ENCODE measurements at places on chromosomes 11 and 22. TPM values are rescaled to one million over a fixed set of nuclear protein-coding genes. Genes with fewer than 3 reads are reported as not detected.
A peak's percentile ranks its signal among the peaks of the same experiment; 100 is the strongest.

- no peaks in the 10 kb centered on the region for H3K36me3 ChIP-seq
- peaks cover 44% of the 10 kb centered on the region for H3K4me1 ChIP-seq
- no peak for DNase-seq
- no peak overlapping the region for H3K27ac ChIP-seq
- H3K4me3 ChIP-seq = no peak overlapping the region
Observed at GRCh38 chr11:782264-783174, 5.2 kb upstream of the GATD1 start.

- no peak overlapping the region for H3K27ac ChIP-seq
- DNase-seq = no peak
- no peaks in the 10 kb centered on the region for H3K27me3 ChIP-seq
- no peaks in the 10 kb centered on the region for H3K4me1 ChIP-seq
- no peaks in the 10 kb centered on the region for H3K36me3 ChIP-seq
Observed at GRCh38 chr11:83785942-83786341, 499.8 kb upstream of the CCDC90B start.

- DNase-seq = no peak
- H3K4me3 ChIP-seq = no peak overlapping the region
- H3K27me3 ChIP-seq = no peaks in the 10 kb centered on the region
- no peak overlapping the region for H3K27ac ChIP-seq
- peaks cover 45% of the 10 kb centered on the region for H3K36me3 ChIP-seq
Observed at GRCh38 chr22:26463688-26464087, 19.9 kb downstream of the HPS4 start.

GRCh38 chr11:67448220-67448609, 4.3 kb downstream of the GPR152 start:
- H3K4me3 ChIP-seq = no peak overlapping the region
- H3K4me1 ChIP-seq = peaks cover 32% of the 10 kb centered on the region
- H3K27me3 ChIP-seq = no peaks in the 10 kb centered on the region
- no peak overlapping the region for H3K27ac ChIP-seq

DNA sequence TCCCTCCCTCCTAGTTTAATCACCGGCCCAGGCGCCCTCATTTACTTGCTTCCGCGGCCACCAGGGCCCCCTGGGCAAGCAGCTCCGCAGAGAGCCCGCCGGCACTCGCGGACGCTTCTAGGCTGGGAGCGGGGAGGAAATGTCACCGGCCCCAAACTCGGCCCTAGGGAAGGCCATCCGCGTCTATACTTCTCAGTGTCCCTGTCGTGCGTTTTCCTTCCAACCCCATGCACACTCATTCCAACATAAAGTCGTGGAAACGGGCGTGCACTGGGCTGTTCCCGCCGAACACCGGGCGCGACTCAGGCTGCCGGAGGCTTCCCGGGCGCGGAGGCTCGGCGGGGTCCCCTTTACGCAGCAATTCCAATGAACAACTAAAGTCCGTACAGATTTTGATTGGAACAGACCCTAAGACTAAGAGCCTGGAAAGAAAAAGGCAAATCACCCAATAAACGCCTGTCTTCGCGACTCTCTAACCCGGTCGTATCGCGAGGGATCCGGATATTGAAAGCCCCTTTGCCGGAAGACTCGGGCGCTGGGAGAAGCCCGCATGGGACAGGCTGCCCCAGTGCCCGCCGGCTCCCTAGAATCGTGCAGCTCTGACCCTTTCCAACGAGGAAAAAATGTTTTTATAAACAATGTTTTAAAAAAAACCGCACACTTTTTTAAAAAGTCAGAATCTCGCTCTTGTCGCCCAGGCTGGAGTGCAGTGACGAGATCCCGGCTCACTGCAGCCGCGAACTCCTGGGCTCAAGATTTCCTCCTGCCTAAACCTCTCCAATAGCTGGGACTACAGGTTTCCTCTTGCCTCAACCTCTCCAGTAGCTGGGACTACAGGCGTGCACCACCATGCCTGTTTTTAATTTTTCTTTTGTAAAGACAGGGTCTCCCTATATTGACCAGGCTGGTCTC, 1.3 kb upstream of the BARX2 start:
- peaks cover 93% of the 10 kb centered on the region for H3K27me3 ChIP-seq
- H3K4me3 ChIP-seq = peak overlapping the region; percentile 33
- H3K36me3 ChIP-seq = no peaks in the 10 kb centered on the region

DNA sequence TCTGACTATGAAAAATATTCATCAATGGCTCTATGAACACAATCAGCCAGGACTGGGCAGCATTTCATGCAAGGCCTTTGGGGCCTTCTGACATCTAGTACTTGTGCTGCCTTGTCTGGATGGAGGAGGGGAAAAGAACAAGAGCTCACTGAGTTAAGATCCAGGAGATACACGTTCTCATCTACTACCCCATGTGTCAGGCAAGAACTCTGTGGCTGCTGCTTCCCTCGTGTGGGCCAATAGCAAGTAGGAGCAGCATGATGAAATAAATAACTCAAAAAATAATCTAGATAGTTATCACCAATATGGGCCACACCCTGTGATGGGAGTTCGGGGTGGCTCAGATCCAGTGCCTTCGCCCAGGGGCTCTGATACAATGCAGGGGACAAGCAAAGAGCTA, 7.3 kb downstream of the KCNE3 start:
- peaks cover 67% of the 10 kb centered on the region for H3K4me1 ChIP-seq
- H3K36me3 ChIP-seq = peaks cover 46% of the 10 kb centered on the region
- no peak overlapping the region for H3K4me3 ChIP-seq

DNA sequence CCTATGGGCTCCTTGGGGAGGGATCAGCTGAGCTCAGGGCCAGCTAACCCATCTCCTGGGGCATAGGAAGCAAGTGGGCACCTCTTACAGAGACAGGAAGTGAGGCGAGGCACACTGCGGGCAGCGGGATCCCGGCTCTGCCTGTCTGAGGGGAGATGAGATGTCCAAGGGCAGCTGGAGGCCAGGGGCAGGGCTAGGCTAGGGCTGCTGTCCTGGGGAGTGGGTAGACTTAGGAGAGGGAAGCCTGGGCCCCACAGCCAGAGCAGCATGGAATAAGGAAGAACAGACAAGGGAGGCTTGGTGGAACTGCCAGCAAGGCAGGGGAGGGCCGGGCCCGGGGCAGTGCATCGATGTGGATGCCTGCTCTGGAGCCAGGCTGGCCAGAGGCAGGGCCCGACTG, 76.3 kb downstream of the MORC2 start:
- DNase-seq = peak; percentile 23
- no peaks in the 10 kb centered on the region for H3K27me3 ChIP-seq
- H3K36me3 ChIP-seq = peaks cover 25% of the 10 kb centered on the region
- no peak overlapping the region for H3K4me3 ChIP-seq
- no peak overlapping the region for H3K27ac ChIP-seq

- peaks cover 6% of the 10 kb centered on the region for H3K27me3 ChIP-seq
- peaks cover 21% of the 10 kb centered on the region for H3K36me3 ChIP-seq
- peak overlapping the region; percentile 54 for H3K4me3 ChIP-seq
Observed at GRCh38 chr22:37819105-37819433, 4.1 kb upstream of the GALR3 start.

Gene TRMT112
- 337 TPM for polyA plus RNA-seq

DNA sequence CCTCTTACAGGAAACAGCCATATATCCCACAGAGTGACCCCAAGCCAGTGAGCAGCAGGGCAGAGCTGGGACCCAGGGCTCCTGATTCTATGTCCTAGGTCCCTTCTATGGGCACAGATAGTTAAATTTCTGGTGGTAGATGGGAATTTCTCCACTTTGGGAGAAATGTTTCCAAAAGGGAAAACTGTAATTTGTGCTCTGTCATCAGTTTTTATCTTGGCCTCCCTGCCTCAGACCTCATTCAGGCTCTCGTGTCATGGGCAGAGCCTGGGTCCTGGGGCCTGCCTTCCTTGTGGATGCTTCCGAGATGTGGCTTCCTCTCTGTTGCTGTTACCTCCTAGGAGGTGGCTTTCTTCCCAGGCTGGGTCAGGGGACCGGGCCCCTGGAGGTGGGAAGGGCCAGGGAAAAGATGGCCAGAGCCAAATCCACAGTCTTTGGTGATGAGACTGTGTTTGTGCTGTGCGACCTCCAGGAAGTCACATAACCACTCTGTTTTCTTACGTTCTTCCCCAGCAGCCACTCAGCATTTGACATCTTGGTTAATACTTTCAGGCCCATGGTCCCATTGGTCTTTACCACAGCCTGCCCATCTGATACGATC, 8.6 kb downstream of the LRRC32 start:
- DNase-seq = no peak
- no peak overlapping the region for H3K4me3 ChIP-seq
- H3K27ac ChIP-seq = no peak overlapping the region
- H3K27me3 ChIP-seq = no peaks in the 10 kb centered on the region

GRCh38 chr11:34126959-34127848, 21.8 kb downstream of the NAT10 start:
- no peak for DNase-seq
- no peaks in the 10 kb centered on the region for H3K27me3 ChIP-seq
- H3K27ac ChIP-seq = no peak overlapping the region
- H3K4me1 ChIP-seq = no peaks in the 10 kb centered on the region

DNA sequence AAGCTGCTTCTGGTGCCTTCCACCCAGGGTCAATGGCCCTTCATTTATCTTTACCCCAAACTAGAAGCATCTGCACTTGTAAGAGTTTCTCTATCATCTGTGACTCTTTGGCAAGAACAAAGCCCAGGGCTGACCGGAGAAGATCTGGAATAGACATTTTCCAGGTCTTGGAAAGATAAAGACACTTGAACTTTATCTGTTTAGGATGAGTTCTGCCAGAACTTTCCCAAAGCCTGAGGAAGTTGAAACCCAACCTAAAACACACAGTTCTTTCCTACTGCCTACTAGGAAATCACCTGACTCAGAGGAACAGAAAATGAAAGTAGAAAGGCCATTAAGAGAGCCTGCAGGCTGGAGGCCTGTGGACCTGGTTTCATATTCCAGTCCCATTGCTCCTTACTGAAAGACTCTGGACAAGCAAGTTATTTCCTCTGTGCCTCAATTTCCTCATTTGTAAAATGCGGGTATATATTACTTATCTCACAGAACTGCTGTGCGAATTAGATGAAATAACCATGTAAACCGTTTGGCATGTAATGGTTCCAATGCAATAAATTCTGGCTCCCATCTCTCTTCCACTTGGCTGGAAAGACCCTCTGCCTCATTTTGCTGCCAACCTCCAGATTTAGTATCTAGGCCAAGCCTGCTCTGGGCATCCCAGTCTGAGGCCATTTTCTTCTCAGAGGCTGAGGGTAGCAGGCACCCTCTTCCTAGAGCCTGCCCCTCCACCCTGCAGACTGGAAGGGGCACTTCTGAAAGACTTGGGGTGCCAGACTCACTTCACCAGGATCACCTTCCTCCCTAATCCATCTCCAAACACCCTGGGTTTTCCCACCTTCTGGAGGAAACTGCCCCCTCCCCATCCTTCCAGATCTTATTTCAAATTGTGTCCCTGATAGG, 1.2 kb downstream of the UBE2L6 start:
- H3K4me3 ChIP-seq = peak overlapping the region; percentile 93
- no peaks in the 10 kb centered on the region for H3K27me3 ChIP-seq
- peaks cover 7% of the 10 kb centered on the region for H3K36me3 ChIP-seq
- peak; percentile 59 for DNase-seq

Gene P4HA3
- polyA plus RNA-seq = 0.28 TPM

Gene UPK3A
- polyA plus RNA-seq = not detected

- H3K4me1 ChIP-seq = peaks cover 27% of the 10 kb centered on the region
- H3K27me3 ChIP-seq = no peaks in the 10 kb centered on the region
- peak; percentile 65 for DNase-seq
- no peak overlapping the region for H3K4me3 ChIP-seq
- H3K36me3 ChIP-seq = peaks cover 11% of the 10 kb centered on the region
- H3K27ac ChIP-seq = no peak overlapping the region
Observed at GRCh38 chr11:19919050-19919561, 206.5 kb downstream of the NAV2 start.

DNA sequence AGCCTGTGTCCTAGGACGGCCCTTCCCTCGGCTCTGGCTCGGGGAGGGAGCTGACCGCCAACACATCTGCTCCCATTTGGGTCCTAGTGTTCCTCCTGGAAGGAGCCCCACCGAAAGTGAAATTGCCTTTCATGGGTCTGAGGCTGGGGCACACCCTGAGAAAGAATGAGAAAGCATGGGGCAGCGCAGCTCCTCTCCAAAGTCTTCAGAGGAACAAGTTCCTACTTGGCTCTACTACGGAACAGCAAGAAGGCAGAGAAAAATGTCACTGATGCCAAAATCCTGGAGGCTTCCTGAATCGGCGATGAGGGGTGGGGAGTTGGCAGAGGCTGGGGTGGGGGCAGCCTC, 41.5 kb upstream of the MYEOV start:
- no peak overlapping the region for H3K4me3 ChIP-seq
- H3K27ac ChIP-seq = no peak overlapping the region

Gene ASPHD2
- polyA plus RNA-seq = 6.0 TPM

DNA sequence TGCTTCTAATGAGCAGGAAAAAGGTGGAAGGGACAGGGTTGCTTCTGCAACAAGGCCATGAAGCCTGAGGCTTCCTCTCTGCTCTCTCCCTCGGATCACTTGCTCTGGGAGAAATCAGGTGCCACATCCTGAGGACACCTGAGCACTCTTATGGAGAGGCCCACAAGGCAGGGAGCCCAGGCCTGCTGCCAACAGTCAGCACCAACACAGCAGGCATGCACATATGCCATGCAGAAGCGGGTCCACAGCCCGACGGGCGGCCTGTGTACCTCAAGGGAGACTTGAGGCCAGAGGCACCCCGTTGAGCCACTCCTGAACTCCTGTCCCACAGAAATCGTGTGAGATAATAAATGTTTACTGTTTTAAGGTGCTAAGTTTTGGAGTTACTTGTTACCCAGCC, 9.5 kb downstream of the TTLL12 start:
- H3K36me3 ChIP-seq = peaks cover 99% of the 10 kb centered on the region
- no peak for DNase-seq
- H3K27me3 ChIP-seq = no peaks in the 10 kb centered on the region
- H3K27ac ChIP-seq = no peak overlapping the region
